ENCODE measurements at places on chromosomes 3 and 15.

- peak; percentile 73 for DNase-seq
Measured at GRCh38 chr3:191350396-191351090, 20.2 kb upstream of the UTS2B start.

DNA sequence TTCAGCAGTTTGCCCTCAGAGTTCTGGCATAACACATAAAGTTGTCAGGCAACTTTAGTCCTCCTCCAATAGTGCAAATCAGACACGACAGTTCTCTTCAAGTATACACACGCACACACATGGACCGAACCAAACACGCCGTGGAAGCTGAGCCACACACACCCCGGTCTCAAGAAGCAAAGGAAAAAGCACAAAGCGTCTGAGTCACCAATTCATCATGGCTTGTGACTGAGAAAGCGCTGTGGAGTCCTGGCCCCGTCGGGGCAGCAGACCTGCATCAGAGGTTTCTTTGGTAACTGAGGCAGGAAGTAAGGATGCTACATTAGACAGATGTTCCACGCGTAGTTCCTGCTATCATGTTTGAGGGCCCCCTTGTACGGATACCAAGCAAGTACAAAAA lies 85.7 kb downstream of the VGLL4 start:
- peak; percentile 79 for DNase-seq

DNA sequence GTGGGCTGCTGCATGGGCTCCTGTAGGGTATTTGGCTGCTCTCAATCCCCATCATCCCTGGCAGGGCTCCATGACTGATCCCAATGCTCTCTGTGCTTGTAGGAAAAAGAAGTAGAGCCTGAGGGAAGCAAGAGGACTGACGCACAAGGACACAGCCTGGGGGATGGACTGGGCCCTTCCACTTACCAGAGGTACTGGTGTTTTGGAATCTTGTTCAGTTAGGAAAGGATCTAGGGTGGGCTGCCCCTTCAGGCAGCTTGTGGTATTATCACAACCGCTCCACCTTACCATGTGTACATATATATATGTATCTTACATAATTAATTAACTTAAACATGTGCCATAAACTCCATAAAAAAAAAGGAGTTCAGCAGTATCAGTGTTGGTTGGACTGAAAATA lies 1.3 kb downstream of the SLC28A2 start:
- DNase-seq, result no peak

DNA sequence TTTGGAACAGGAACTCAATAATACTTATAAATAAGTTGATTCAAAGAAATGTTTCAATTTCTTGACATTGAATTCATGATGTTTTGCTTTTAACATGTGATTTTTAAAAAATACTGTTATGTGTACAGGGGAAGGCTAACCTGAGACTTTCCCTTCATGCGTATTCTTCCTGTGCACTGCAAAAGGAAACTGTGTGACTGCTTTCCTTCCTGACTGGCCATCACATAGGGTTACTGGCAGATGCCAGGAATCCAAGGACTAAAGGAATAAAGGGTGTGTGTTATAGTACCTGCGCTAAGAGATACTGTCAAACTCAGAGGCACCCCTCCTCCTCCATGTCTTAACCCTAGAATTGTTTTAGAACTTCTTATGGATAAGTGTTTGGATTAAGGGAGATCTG lies 236.0 kb downstream of the UBE2E2 start:
- no peak for DNase-seq

GRCh38 chr3:194339356-194339755 lies 11.8 kb downstream of the CPN2 start:
- no peak for DNase-seq

GRCh38 chr3:173614522-173614921 lies 217.0 kb downstream of the NLGN1 start:
- DNase-seq, result no peak

DNA sequence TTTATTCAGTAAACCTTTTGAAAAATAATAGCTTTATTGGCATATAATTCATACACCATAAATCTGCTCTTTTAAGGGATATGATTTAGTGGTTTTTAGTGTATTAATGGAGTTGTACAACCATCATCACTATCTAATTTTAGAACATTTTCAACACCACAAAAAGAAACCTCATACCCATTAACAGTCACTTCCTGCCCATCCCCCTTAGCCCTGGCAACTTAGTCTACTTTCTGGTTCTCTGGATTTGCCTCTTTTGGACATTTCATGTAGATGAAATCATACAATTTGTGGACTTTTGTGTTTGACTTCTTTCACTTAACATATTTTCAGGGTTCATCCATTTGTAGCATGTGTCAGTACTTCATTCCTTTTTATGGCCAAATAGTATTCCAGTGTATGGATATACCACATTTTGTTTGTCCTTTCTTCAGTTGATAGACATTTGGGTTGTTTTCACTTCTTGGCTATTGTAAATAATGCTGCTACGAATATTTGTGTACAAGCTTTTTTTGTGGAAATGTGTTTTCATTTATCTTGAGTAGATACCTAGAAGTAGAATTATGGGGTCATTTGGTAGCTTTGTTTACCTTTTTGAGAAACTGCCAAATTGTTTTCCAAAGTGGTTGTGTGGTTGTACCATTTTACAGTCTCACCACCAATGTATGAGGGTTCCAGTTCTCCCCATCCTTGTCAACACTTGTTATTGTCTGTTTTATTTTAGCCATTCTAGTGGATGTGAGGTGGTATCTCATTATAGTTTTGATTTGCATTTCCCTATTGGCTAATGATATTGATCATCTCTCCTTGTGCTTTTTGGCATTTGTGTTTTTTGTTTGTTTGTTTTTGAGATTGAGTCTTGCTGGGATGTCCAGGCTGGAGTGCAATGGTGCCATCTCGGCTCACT lies 45.8 kb downstream of the SMAD3 start:
- DNase-seq, result peak; percentile 32

All from amniotic epithelial cell (primary cell).